ENCODE measurements at places on chromosomes 16 and 17. TPM values are rescaled to one million over a fixed set of nuclear protein-coding genes. Genes with fewer than 3 reads are reported as not detected.

DNA sequence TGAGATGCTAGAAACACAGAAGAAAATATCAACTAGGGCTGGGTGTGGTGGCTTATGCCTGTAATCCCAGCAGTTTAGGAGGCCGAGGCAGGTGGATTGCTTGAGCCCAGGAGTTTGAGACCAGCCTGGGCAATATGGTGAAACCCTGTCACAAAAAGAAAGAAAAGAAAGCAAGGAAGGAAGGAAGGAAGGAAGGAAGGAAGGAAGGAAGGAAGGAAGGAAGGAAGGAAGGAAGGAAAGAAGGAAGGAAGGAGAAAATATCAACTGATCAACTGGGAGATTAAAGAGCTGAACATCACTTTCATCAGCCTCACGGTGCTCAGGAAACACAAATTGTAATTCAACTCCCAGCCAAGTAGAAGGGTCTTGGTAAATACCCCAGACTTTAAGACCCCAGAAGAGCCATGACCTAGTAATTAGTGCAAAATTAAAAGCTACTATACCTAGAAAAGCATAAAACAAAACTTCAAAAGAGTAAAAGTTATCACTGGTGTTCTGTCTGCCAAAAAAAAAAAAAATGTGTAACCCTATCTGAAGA, 27.8 kb upstream of the SLFN13 start:
- no peak for DNase-seq

- no peak for DNase-seq
Observed at GRCh38 chr17:28506763-28507487, 777 bp downstream of the FOXN1 start.

The CCT6B gene
- 5.6 TPM for polyA plus RNA-seq

DNA sequence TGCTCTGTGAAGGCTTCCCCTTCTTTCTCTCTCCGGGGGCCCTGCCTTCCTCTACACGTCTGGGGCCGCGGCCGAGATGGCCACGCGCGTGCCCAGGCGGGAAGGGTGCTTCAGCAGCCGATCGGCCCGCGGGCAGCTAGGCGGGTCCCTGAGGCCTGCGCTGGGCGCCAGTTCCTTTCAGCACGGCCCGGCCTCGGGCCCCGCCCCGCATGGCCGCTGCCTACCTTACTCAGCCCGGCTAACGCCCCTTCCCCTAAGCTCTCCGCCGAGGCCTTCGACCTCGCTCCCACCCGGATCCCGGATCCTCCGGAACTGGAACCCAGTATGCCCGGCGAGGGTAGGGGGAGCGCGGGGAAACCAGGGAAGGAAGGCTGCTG, 335 bp downstream of the TMEM11 start:
- no peak for DNase-seq

- peak; percentile 15 for DNase-seq
Observed at GRCh38 chr17:62572888-62573401, 54.5 kb upstream of the MRC2 start.

All from left renal pelvis (tissue), 4 donors.